Effector memory CD4-positive, alpha-beta T cell (primary cell): ENCODE measurements at places on chromosomes 5 and 9.

DNA sequence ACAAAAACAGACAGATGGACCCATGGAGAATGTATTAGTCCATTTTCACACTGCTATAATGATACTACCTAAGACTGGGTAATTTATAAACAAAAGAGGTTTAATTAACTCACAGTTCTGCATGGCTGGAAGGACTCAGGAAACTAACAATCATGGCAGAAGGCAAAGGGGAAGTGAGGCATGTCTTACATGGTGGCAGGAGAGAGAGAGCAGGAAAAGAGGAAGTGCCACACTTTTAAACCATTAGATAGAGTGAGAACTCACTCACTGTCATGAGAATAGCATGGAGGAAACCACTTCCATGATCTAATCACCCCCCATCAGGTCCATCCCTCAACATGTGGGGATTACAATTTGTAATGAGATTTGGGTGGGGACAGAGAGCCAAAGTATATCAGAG lies 808.9 kb downstream of the CDH12 start:
- no peak for DNase-seq

DNA sequence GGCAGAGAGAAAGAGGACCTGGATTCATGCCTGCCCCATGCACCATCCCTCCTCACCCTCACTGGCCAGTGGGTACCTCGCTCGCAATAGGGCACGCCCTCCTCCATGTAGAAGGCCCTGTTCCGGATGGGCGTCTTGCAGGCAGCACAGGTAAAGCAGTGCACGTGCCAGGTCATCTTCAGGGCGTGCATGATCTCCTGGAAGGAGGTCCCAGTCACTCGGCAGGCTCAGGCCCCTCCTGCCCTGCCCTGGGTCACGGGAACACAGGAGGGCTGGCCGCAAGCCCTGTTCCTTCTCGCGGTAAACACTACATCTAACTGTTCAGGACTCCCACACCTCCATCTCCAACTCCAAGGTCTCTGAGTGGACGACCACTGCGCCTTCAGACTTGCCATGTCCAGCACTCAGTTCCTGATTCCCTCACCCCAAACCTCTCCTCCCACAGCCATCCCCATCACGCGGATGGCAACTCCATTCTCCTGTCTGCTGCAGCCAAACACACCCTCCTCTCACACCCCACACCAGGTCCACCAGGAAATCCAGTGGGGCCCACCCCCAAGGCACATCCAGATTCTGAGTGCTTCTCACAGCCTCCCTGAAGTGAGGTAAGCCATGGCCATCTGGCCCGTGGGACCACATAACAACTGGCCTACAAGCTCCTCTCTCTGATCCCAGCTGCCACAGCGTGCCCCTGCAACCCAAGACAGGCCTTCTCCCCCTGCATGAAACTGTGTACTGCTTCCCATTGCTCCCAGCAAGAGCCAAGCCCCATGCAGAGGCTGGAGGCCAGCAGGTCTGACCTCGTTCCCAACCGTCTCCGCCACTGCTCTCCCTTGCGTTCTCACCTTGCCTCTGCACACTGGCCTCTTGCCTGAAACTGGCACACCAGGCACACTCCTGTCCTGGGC lies 10.8 kb upstream of the DBN1 start:
- DNase-seq, result no peak

DNA sequence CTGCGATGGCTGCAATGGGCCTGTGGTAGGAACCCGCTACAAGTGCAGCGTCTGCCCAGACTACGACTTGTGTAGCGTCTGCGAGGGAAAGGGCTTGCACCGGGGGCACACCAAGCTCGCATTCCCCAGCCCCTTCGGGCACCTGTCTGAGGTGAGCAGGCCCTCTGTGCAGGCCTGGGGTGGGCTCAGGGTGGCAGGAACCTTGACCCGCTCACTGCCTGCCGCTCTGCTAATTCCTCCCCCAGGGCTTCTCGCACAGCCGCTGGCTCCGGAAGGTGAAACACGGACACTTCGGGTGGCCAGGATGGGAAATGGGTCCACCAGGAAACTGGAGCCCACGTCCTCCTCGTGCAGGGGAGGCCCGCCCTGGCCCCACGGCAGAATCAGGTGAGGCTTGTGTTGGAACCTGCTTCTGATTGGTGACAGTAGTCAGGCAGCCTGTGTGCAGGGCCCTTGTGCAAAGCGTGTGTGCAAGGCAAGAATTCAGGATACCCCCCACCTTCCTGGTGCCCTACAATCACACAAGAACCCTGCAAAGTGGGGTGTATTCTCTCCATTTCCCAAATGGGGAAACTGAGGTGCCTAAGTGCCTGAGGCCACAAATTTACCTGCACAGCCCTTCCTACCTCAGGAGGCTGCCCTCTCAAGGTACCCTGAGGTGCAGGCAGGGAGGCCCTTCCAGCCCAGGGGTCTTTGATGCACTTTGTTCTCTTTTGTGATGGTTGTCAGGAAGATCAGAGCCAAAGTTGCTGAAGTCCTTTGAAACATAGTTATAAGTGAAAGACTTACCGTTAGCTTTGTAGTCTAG lies 3.4 kb downstream of the SQSTM1 start:
- no peak for DNase-seq

DNA sequence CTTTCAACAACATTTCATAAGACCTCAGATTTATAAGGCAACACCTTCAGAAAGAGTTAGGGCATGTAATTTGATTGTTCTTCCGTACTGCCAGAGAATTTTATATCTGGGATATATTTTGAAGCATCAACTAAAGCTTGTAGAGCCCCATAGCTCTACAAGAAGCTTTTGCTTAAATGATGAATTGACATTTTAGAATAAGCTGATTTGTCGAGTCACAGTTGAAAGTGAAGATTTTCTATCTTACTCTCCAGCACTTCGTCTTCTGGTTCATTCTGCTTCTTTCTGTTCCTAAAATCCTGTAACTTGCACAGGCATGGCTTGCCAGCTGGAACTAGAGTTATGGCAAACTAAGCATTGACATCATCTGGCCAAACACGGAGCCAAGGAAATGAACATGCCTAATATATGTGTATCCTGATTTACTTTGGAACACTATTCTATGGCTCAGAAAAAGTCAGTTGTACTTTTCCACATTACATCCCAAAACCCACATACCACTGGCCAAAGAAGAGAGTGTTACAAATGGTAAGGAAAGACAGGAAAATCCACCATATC lies 68.6 kb upstream of the MAST4 start:
- no peak for DNase-seq
